DMS153 (cell line): ENCODE measurements at places on chromosomes 3 and 15.

- DNase-seq, result no peak
Measured at GRCh38 chr15:68429691-68430470, 2.1 kb downstream of the ITGA11 start.

DNA sequence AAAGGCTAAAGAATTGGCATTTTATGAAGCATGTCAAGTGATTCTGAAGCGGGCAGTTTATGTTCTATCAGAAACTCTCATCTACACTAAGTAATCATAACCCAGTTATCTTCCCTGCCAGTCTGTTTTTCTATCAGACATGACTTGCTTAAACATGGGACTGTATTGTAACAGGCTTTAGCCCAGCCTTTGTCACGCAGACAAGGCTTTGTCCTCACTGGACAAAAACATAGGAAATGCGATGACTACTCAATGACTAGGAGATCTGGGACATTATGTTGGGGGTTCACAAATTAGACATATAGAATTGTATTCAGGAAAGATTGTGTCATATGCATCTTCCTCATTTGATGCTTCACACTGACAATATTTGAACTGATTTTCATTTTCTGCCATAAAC is 115.5 kb downstream of the GADL1 start:
- no peak for DNase-seq

- DNase-seq, result no peak
Measured at GRCh38 chr3:157127268-157127667, 32.7 kb downstream of the CCNL1 start.

DNA sequence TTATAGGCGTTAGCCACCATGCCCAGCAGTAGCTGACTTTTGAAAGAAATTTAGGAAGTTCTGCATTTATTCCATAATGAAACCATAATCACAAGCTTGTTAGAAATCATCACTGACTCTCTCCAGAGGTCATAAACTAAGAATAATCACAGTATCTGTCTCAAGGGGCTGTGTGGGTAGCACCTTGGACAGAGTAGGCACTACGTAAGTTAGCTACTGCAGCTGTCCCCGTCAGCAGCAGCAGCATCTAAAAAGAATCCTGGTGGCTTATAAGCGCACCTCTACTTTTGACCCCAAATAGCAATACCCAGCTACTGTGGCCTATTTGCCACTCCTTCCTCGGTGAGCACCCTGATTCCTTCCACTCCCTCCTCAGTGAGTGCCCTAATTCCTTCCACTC is 57.8 kb upstream of the RPL35A start:
- no peak for DNase-seq

DNA sequence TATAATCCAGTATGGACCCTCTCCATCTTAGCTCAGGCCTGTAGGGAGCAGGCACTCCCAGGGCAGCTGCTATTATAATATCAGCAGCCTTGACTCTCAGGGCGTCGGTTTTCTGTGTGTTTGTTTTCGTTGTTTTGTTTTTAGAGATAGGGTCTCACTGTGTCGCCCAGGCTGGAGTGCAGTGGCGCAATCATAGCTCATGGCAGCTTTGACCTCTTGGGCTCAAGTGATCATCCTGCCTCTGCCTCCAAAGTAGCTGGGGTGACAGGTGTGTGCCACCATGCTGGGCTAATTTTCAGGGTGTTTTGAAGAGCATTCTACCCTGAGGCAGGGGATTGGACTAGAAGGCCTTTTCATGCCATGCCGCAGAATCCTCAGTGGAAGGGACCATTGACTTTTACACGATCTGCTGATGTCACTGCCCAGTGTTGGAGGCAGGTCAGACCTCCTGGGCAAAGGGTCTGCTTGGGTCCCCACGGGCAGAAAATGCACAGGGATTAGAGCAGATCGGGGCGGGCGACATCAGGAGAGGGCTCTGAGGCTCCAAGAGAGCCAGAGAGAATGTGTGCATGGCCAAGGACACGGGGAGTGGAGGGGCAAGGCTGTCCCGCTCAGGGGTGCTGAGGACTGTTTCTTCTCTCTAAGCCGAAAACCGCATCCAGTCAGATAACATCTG is 7.8 kb downstream of the MELTF start:
- no peak for DNase-seq

- DNase-seq, result no peak
Measured at GRCh38 chr3:149536429-149536828, 61.9 kb downstream of the TM4SF4 start.

- DNase-seq, result no peak
Measured at GRCh38 chr3:126213379-126214028, 33.1 kb upstream of the ALDH1L1 start.

DNA sequence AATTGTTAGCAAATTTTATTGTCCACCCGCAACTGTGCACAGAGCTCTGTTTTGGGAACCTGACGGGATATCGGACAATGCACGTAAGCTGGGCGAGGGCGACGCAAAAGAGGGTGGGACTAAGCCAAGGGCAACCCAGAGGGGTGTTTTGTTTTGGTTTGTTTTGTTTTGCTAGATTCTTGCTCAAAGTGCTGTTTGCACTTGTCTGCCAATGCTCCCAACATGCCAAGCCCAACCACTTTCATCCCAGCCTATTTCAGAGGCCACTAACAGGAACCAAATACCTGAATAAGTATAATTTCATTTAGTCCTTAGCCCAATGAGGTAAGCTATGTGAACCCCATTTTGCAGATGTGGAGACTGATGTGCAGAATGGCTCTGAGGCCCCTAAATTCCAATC is 9.7 kb upstream of the CMTM7 start:
- DNase-seq, result no peak

DNA sequence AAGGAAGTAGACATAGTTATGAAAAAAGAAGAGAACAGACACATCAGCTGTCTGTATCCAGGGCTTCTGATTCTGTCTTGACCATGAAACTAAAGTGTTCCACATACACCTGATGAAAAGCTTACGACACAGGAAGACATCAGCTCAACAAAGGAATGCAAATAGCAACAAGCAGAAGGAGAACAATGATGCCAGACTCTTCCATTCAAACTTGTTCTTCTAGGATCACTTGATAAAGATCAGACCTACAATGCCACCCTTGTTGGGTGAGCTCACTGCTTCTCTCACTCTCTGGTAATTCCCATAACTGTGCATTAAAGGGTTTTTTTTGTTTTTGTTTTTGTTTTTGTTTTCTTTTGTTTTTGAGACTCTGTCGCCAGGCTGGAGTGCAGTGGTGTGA is 49.7 kb downstream of the GATM start:
- no peak for DNase-seq

DNA sequence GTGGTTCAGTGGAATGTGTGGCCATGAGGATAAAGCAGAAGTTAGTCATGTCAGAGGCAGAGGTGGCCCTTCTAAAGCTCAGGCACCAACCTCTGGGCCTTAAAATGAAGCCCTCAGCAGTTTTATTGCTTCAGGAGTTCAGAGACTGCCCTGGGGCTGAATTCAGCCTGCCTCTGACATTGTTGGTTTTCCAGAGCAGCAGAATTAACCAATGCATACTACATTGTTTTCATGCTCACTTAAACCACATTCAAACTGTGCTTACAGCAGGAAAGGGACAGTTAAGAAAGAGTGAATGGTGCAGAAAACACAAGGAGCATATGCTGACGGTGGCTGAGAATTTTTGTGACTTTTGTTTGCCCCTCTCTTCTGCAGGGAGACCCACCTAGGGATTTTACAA is 320.2 kb downstream of the CHST2 start:
- no peak for DNase-seq

GRCh38 chr15:25182098-25182478 is 227.3 kb downstream of the SNRPN start:
- DNase-seq, result no peak

GRCh38 chr3:188557235-188557634 is 403.3 kb downstream of the LPP start:
- DNase-seq, result no peak

GRCh38 chr3:44206261-44206660 is 35.4 kb upstream of the TOPAZ1 start:
- no peak for DNase-seq

- no peak for DNase-seq
Measured at GRCh38 chr3:119831022-119831421, 49.1 kb downstream of the NR1I2 start.

DNA sequence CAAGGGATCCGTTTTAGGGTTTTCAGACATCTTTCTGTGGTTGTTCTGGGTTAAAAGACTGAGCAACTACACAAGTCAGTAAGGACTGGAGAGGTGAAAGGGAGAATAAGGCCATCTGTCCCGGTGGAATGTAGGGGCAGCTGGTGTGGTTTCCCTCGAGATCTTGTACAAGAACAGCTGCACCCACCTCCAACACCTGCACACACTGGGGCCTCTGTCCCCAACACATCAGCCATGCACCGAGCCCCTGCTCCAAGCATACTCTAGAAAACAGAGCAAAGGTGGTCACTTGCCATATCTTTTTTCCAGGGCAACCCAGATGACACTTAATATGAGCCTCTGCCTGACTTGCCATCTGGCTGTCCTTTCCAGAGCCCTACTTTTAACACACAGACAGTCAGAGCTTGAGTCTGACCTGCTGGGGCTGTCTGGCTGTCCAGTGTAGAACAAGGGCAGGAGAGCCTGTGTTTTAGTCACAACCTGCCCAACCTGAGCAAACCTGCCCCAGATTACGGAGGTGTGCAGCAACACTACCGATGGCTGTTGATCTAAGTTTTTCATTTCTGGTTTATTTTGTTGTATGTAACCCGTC is 12.2 kb downstream of the MAN2A2 start:
- no peak for DNase-seq

DNA sequence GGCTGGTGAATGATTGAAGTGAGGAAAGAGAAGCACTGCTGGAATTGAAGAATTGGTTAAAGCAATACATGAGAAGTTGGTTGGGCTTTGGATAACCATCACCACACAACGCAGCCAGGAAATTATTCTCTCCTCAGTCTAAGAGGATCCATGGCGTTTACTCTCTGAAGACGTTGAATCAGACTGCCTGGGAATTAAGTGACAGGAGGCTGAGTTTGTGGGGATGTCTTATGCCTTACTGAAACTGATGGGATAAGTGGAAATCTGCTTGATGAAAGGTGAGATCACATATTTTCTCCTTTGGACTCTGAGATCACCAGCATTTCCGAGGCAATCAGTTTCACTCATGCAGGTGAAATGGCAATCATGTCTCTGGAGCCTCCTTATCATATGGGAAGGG is 456.1 kb upstream of the GBE1 start:
- DNase-seq, result no peak

GRCh38 chr15:32641517-32642059 is at the start of gene SCG5:
SCG5 (plus strand) TSS chr15:32641710; CDS start chr15:32643593, 1,883 bp downstream.
- peak; percentile 42 for DNase-seq

GRCh38 chr3:148089171-148089570 is 608.5 kb upstream of the AGTR1 start:
- DNase-seq, result no peak

- no peak for DNase-seq
Measured at GRCh38 chr3:59143447-59143846, 93.6 kb upstream of the CFAP20DC start.

GRCh38 chr3:8864402-8865350 is 95.3 kb upstream of the OXTR start:
- no peak for DNase-seq

GRCh38 chr15:63072809-63073277 is 30.3 kb downstream of the TPM1 start:
- DNase-seq, result no peak

DNA sequence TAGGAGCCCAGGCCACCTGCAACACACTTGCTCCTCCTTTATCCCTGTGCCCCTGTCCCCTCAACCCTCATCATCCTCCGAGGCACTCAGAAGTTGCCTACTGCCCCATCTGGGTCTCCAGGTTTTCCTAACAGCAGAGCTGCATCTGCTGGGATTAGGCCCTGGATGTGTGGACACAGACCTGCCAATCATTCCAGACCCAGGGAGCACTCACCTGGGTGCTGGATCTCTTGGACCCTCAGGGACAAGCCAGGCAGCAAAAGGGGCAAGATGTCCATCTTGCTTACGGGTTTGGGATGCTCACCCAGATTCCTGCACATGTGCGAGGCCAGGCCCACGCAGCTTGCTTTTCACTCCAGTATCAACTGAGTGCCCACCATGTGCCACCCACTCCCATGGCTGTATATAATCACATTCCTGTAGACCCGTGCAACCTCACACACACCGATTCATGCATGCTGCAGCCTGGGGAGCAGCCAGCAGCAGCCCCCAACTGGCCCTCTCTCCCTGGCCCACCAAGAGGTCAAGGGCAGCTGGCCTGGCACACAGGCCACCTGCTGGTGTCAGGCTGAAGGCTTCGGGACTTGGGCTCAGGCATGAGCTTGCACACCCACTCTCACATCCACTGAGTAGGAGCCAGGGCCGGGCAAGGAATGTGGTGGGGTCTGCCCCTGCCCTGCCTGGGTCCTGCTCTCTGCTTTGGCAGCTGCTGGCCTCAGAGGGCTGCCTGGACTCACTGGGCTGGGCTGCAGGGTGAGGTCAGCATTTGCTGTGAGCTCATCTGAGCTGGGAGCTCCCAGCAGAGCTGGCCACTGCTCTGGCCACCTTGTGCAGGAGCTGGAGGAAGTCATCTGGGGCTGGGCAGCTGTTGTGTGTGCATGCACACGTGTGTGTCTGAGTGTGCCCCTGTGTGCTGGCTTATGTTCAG is 14.9 kb downstream of the PRKCD start:
- DNase-seq, result no peak

GRCh38 chr15:36612063-36612788 is 32.8 kb downstream of the CDIN1 start:
- no peak for DNase-seq

GRCh38 chr15:36901012-36901411 is 199.3 kb downstream of the MEIS2 start:
- no peak for DNase-seq

- no peak for DNase-seq
Measured at GRCh38 chr3:47452453-47453215, 23.1 kb downstream of the SCAP start.

GRCh38 chr3:72259755-72260587 is 475.0 kb upstream of the PROK2 start:
- no peak for DNase-seq

DNA sequence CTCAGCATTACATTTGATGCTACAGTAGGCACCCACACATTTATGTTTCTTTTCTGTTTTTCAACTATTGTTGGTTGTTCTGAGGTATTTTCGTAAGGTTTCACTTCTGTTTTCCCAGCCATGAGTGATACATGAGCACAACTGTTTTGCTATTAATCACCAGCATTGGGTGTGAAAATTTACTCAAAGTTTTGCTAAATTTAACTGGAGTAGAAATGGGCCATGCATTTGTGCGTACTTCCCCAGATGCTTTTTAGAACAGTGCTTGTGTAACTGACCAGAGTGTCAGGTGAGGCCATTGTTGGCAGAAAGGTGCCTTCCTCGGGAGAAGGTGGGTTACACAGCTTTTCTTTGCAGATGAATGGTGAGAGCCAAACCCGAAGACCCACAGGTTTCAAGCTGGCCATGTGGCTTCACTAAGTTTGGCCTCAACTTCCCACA is 70.4 kb downstream of the ST6GAL1 start:
- no peak for DNase-seq

DNA sequence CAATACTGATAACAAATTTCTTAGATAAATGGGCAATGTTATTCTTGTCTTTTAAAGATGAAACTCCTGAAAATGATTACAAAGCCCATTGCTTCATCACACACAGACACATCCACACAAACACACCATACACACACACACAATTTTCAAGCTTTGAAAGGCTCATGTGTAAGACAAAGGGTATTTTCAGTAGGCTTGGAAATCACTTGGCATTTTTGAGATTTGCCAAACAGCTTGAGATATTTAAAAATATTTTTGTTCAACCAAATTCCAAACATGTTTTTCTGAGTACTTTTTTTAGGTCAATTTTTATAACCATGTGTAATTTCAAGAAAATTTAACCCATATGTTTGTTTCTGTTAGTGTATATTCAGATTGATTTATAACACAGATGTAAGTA is 283.7 kb downstream of the ROBO2 start:
- no peak for DNase-seq

GRCh38 chr15:90813796-90814190 is 54.6 kb upstream of the FURIN start:
- no peak for DNase-seq
